Activated naive CD8-positive, alpha-beta T cell treated with anti-CD3 and anti-CD28 coated beads for 36 hours (primary cell): ENCODE measurements at places on chromosomes 5 and 9. TPM values are rescaled to one million over a fixed set of nuclear protein-coding genes. Genes with fewer than 3 reads are reported as not detected.

- H3K4me3 ChIP-seq, result no peak overlapping the region
- no peak overlapping the region for H3K27ac ChIP-seq
- peaks cover 2% of the 10 kb centered on the region for H3K36me3 ChIP-seq
- DNase-seq, result no peak
- no peaks in the 10 kb centered on the region for H3K4me1 ChIP-seq
These were observed 244.4 kb downstream of the CWC27 start for GRCh38 chr5:65013166-65013565.

- H3K36me3 ChIP-seq, result no peaks in the 10 kb centered on the region
- no peaks in the 10 kb centered on the region for H3K4me1 ChIP-seq
- H3K27me3 ChIP-seq, result no peaks in the 10 kb centered on the region
- DNase-seq, result no peak
These were observed 878.9 kb upstream of the WWC1 start for GRCh38 chr5:167412556-167412955.

GRCh38 chr5:132813599-132814502 is 749 bp downstream of the SOWAHA start:
- no peak overlapping the region for H3K27ac ChIP-seq
- peaks cover 53% of the 10 kb centered on the region for H3K27me3 ChIP-seq
- no peaks in the 10 kb centered on the region for H3K36me3 ChIP-seq
- peak; percentile 44 for DNase-seq

DNA sequence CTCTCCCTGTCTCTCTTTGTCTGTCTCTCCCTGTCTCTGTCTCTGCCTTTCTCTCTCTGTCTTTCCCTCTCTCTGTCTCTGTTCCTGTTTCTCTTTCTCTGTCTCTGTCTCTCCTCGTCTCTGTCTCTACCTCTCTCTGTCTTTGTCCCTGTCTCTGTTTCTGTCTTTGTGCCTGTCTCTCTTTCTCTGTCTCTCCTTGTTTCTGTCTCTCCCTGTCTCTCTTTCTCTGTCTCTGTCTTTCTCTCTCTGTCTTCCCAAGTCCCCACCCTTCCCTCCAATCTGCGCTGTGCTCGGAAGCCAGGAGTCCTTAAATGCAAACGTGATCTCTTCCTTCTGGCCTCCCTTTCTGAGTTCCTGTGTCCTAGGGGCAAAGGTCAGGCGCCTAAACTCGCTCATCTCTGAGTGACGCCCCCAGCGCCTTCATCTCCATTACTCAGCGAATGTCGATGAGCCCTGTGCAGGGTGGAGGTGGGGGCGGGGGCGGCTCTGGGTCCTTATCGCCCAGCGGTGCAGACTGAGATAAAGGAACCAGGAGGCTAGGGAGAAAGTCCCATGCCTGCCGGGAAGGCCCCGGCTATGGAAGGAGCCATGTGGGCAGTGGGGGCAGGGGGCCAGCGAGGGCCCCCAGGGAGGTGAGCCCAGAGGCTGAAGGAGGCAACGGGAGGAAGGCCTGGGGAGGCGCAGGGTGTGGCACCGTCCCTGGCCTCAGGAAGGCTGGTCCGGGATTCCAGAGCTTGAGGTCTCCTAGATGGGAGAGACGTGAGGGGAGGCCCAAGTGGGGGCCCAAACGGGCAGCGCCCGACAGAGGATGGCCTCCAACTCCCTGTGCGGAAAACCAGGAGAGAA is 1.5 kb upstream of the SLC6A19 start:
- no peak overlapping the region for H3K4me3 ChIP-seq
- no peaks in the 10 kb centered on the region for H3K27me3 ChIP-seq
- no peaks in the 10 kb centered on the region for H3K4me1 ChIP-seq
- H3K27ac ChIP-seq, result no peak overlapping the region

GRCh38 chr9:2916382-2916985 is 72.6 kb upstream of the PUM3 start:
- H3K4me1 ChIP-seq, result no peaks in the 10 kb centered on the region
- DNase-seq, result no peak
- no peak overlapping the region for H3K27ac ChIP-seq

GRCh38 chr9:70502690-70503089 is 88.2 kb upstream of the KLF9 start:
- H3K4me1 ChIP-seq, result peaks cover 5% of the 10 kb centered on the region
- no peaks in the 10 kb centered on the region for H3K36me3 ChIP-seq
- no peak overlapping the region for H3K27ac ChIP-seq
- no peak for DNase-seq

GRCh38 chr5:179765400-179765799 is 28.4 kb upstream of the LTC4S start:
- peaks cover 39% of the 10 kb centered on the region for H3K4me1 ChIP-seq
- H3K27ac ChIP-seq, result no peak overlapping the region
- H3K4me3 ChIP-seq, result no peak overlapping the region
- no peaks in the 10 kb centered on the region for H3K27me3 ChIP-seq
- H3K36me3 ChIP-seq, result peaks cover 14% of the 10 kb centered on the region
- DNase-seq, result no peak

GRCh38 chr5:151695464-151695863 is 8.7 kb upstream of the SPARC start:
- H3K27ac ChIP-seq, result no peak overlapping the region
- H3K4me1 ChIP-seq, result peaks cover 3% of the 10 kb centered on the region
- no peaks in the 10 kb centered on the region for H3K36me3 ChIP-seq
- H3K4me3 ChIP-seq, result no peak overlapping the region
- no peak for DNase-seq
- no peaks in the 10 kb centered on the region for H3K27me3 ChIP-seq

DNA sequence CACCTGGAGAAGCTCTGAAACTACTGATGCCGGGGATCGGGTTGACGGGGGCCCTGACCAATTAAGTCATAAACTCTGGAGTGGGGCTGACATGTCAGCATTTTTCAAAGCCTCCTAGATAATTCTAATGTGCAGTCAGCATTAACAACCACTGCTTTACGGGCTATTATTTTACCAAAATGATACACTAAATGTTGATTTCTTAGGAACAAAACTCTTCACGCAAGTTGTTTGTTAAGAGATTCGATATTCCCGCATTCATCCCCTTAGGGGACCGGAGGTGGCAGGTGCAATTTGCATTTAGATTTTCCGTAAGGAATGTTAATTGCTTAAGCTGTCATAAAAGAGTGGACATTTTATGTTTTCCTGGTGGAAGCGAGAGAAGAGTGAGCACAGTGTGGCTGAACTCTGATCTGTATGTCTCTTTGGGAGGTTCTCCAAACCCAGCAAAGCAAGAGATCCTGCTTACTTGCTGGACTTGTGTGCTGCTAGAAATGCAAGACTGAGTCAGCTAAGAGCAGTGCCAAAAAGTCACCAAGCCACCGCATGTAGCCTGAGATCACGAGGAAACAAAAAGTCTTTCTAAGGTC is 77.6 kb downstream of the UGCG start:
- peaks cover 3% of the 10 kb centered on the region for H3K27me3 ChIP-seq
- H3K27ac ChIP-seq, result no peak overlapping the region
- no peak for DNase-seq
- H3K4me1 ChIP-seq, result peaks cover 11% of the 10 kb centered on the region
- H3K4me3 ChIP-seq, result no peak overlapping the region
- H3K36me3 ChIP-seq, result no peaks in the 10 kb centered on the region

DNA sequence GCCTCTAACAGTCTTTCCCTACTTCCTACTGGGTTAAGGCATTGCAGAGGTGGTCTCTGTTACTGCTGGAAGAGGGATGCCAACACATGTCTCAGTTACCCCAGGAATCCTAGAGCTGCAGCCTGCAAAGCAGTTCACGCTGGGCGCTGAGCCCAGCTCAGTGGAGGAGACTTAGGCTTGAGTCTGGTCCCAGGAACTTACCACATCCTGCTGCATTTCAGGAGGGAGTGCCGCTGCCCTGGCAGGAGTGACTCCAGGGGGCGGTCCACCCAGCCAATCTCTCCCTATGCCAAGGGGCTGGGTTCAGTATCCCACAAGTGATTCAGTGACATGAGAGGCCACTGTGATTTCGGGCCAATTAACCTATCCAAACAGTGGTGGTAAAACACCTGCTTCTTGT is 7.6 kb downstream of the TTC16 start:
- H3K36me3 ChIP-seq, result no peaks in the 10 kb centered on the region
- no peak for DNase-seq
- H3K27ac ChIP-seq, result no peak overlapping the region
- H3K27me3 ChIP-seq, result no peaks in the 10 kb centered on the region
- H3K4me3 ChIP-seq, result no peak overlapping the region

DNA sequence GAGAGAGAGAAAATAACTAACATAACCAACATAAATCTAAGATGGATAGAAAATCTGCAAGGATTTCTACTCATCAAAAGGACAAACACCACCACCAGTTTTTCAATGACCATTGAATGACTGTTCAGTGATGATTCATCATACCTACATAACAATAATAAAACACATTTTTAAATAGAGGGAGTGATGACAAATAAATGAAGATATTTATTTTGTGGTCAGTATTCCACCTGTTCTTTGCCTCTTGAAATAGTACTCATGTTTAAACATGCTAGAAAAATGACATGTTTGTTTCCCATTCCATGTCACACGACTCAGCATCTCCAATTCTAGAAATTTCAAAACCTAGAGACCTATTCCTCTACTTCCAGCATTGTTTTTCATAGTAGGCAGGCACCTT is 34.6 kb upstream of the ADAMTS16 start:
- no peaks in the 10 kb centered on the region for H3K4me1 ChIP-seq
- H3K4me3 ChIP-seq, result no peak overlapping the region
- no peak overlapping the region for H3K27ac ChIP-seq
- DNase-seq, result no peak

- no peaks in the 10 kb centered on the region for H3K36me3 ChIP-seq
- no peak overlapping the region for H3K27ac ChIP-seq
- H3K27me3 ChIP-seq, result peaks cover 29% of the 10 kb centered on the region
- DNase-seq, result no peak
- H3K4me3 ChIP-seq, result no peak overlapping the region
These were observed 128.2 kb upstream of the TMEM161B start for GRCh38 chr5:88396751-88397281.

- no peak overlapping the region for H3K4me3 ChIP-seq
- no peak overlapping the region for H3K27ac ChIP-seq
- H3K27me3 ChIP-seq, result peaks cover 19% of the 10 kb centered on the region
- DNase-seq, result no peak
- peaks cover 5% of the 10 kb centered on the region for H3K4me1 ChIP-seq
These were observed 225.4 kb upstream of the DAB2 start for GRCh38 chr5:39650008-39650762.

DNA sequence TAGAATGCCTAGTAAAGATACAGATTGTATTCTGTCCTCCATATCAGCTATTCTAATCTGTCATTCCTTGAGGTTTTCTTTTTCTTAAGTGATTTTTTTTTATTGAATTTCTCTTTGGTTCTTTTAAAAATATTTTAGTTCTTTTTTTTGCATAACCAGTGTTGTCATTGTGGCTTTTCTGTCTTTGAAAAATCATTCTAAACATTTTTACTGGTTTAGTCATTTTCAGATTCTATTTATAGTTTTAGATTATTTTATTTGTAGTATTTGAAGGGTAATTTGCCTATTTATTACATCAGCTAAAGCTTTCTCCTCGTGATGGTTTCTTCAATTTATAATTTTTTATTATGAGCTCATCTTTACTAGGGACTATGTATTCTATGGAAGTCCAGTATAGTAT is 78.1 kb downstream of the NDUFAF2 start:
- H3K36me3 ChIP-seq, result peaks cover 18% of the 10 kb centered on the region
- no peak for DNase-seq
- no peaks in the 10 kb centered on the region for H3K27me3 ChIP-seq
- peaks cover 15% of the 10 kb centered on the region for H3K4me1 ChIP-seq

DNA sequence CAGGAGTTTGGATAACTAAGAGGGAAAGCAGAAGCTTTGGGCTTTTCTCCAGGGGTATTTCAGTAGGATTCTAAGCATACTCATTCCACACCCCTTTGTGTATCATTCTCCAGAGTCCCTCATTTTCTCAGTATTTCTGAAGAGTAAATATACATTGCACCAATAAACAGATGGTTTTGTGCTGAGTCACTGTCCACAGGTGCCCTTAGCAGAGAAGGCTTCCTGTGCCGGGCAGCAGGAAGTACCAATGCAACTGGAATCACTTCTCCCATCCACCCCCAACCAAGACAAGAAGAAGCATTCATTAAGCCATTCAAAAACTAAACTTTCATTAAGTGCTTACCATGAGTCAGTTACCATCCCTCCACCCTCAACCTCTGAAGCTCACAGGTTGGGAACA is 3.6 kb upstream of the CCNJL start:
- no peak overlapping the region for H3K27ac ChIP-seq
- no peak for DNase-seq
- peaks cover 6% of the 10 kb centered on the region for H3K4me1 ChIP-seq
- H3K4me3 ChIP-seq, result no peak overlapping the region
- peaks cover 69% of the 10 kb centered on the region for H3K27me3 ChIP-seq

DNA sequence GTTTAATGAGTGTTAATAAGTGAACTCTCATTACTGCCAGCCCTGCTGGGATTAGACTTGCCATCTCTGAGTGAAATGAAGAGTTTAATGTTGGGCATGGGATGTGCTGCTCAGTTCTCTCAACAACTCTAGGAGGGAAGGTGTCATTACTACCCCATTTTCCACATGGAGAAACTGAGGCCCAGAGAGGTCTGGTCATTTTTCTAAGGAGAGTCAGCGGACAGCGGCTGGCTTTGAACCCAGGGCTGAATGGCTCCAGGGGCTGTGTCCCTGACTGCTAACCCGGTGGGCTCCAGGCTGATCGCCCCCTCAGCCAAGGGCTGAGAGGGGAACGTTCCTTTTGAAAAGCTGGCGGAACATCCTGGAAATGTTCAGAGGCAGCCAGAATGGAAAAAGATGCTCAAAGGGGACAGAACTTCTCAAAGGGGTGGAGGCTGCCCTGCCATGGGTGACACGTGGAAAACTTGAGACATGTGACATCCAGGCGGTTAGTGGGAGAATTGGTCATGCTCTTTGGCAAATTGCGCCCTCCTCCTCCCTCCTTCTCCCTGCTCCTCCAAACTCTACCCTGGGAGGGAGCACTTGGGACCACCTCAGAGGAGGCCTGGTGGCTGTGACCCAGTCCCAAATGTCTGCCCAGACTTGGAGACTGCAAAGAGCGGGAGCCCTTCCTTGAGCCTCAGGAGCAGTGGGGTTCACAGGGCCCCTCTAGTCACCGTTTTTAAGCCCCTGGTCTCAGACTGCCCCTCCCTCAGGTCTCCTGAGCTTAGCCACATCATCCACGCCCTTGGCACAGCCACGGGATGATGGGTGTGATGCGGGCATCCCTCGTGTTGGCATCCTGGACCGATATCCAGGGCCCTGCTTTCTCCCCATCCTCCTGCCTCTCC is 28.7 kb downstream of the DNM1 start:
- H3K4me3 ChIP-seq, result no peak overlapping the region
- no peaks in the 10 kb centered on the region for H3K36me3 ChIP-seq
- no peaks in the 10 kb centered on the region for H3K27me3 ChIP-seq
- H3K4me1 ChIP-seq, result no peaks in the 10 kb centered on the region
- DNase-seq, result no peak

APBA1 gene
- total RNA-seq, result 0.23 TPM

FBXL17 gene
- total RNA-seq, result 4.5 TPM

CDKN2A gene
- 1.5 TPM for total RNA-seq

IGIP gene
- 1.2 TPM for total RNA-seq

ASS1 gene
- total RNA-seq, result 5.1 TPM

FOXD4L5 gene
- total RNA-seq, result not detected

DOK3 gene
- total RNA-seq, result 8.6 TPM
